ENCODE measurements at places on chromosomes 5 and 9. TPM values are rescaled to one million over a fixed set of nuclear protein-coding genes. Genes with fewer than 3 reads are reported as not detected.

- DNase-seq: peak; percentile 84
Measured at GRCh38 chr5:160467555-160468362, 46.1 kb downstream of the PTTG1 start.

GRCh38 chr5:1134478-1134877 lies 22.6 kb upstream of the SLC12A7 start:
- DNase-seq: no peak

DNA sequence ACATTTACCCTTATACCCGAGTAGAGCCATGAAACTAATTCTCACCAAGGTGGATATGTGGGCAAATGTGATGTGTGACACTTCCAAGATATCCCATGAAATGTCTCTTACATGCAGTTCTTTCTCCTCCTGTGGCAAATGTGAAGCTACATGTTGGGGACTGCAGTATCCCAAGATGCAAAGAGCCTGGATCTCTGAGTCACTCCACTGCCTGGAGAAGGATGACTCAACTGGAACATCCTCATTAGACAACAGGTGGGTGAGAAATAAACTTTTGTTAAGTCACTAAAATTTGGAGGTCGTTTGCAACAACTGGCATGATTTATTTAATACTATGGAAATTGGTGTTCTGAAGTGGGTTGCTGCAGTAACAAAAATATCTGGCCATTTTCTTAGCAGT lies 36.5 kb upstream of the TENT4A start:
- no peak for DNase-seq

GRCh38 chr5:179139111-179139935 lies 79.2 kb downstream of the ZNF354C start:
- no peak for DNase-seq

GRCh38 chr5:39220280-39221030 lies 1.1 kb upstream of the FYB1 start:
- DNase-seq: no peak

- no peak for DNase-seq
Measured at GRCh38 chr5:143699121-143699520, 112.8 kb upstream of the HMHB1 start.

GRCh38 chr5:88399561-88399960 lies 130.9 kb upstream of the TMEM161B start:
- DNase-seq: no peak

DNA sequence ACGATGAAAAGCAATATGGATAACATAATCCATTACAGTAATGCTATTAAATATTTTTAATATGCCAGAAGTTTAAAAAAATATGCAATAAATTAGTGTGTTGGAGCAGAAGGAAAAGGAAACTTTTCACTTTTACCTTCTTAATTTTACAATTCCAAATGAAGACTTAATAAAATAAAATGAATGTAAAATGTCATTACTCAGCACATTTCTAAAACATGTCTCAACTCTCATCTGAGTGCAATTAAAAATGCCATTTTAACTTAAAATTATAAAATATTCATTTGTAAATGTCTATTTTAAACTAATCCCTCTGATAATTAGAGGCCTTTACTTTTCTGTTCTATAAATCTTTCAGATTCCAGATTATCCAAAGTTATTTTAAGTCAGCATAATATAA lies 733.4 kb downstream of the DNAH5 start:
- DNase-seq: no peak

DNA sequence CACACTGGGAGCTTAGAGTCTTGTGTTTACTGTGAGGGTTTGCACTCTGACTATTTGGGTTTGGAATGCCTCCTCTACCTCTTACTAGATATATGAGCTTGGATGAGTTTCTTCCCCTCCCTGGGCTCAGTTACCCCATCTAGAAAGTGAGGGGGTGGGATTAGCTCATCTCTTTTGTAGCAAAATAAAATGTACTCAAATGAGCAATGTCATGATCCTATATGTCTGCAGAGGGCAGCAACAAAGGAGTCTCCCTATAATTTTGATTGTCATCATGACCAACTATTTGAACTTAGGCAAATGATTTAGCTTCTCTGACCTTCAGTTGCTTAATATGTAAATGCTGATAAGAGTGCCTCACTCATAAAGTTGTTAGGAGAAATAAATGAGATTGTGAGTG lies 109.0 kb downstream of the DPYSL3 start:
- DNase-seq: no peak

GRCh38 chr5:86127696-86128095 lies 490.0 kb upstream of the COX7C start:
- no peak for DNase-seq

DNA sequence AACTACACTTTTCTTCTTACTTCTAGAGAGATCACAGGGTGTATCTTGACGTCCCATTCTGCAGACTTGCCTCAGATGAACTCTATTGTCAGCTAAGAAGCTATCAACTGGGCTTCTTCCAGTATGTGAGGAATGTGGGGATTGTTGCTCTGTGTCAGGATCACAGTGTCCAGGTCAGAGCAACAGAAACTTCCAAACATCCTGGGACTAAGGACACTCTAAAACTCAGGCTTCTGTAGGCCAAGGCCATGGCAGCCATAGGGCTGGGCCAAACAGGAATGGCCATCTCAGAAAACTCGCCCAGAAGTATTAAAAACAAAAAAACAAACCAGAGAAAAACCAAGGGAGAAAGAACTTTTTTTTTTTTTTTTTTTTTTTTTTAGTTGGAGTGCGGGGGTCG lies 210.0 kb upstream of the CLINT1 start:
- DNase-seq: no peak

DNA sequence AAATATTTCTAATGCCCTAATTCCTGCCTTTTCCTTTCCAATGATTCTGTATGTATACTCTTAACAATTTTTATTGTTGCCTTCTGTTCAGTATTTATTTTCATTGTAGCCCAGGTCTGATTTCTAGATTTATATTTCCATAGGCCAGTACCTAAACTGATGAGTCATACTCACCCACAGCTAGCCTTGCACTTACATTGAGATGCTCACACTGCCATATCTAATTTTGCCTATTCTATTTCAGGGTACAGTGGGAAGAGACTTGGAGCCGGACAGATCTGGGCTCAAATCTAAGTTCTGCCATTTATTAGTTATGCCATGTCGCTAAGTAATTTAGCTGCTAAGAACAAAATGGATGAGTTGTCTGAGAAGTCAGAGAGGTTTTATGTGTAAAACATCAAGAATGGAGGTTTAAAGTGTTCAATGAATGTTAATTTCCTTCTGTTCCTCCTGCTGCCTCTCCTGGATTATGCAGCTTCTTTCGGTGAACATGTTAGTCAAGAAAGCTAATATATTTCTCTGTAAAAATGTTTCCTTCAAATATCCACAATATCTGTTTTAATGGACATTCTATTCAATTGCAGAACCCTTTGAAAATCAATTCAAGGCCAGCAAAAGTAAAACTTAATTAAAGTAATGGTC lies 62.3 kb upstream of the CDK5RAP2 start:
- no peak for DNase-seq

Gene PLEKHG4B
- not detected for total RNA-seq

Gene WDR38
- total RNA-seq: not detected

Gene FANCG
- total RNA-seq: 107 TPM

Gene EIF4EBP3
- total RNA-seq: 15.0 TPM

Gene IL9
- 104 TPM for total RNA-seq

Gene PCDHA13
- total RNA-seq: not detected

Gene SUSD3
- 29.7 TPM for total RNA-seq

Gene CRB2
- total RNA-seq: not detected

Measured in activated T-helper 2 cell treated with anti-CD3 and anti-CD28 coated beads, Interferon-gamma antibody, Interleukin-2, Interleukin-4, amounts not matched to agents 10 μg/mL and 5 μg/mL and 100 μg/mL, durations not matched to agents 14 hours and 24 hours and 36 hours (primary cell).